ELR (cell line): ENCODE measurements at places on chromosomes 3 and 15.

GRCh38 chr3:187327845-187328244, 36.3 kb upstream of the MASP1 start:
- no peak for DNase-seq

DNA sequence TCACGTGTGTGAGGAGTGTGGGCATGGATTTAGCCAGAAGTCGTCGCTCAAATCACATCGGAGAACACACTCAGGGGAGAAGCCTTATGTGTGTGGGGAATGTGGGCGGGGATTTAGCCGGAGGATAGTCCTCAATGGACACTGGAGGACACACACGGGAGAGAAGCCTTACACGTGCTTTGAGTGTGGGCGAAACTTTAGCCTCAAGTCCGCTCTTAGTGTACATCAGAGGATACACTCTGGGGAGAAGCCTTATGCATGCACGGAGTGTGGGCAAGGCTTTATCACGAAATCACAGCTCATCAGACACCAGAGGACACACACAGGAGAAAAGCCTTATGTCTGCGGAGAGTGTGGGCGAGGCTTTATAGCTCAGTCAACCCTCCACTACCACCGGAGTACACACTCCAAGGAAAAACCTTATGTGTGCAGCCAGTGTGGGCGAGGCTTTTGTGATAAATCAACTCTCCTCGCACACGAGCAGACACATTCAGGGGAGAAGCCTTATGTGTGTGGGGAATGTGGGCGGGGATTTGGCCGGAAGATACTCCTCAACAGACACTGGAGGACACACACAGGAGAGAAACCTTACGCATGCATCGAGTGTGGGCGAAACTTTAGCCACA, 28.1 kb downstream of the ZNF589 start:
- DNase-seq: no peak

DNA sequence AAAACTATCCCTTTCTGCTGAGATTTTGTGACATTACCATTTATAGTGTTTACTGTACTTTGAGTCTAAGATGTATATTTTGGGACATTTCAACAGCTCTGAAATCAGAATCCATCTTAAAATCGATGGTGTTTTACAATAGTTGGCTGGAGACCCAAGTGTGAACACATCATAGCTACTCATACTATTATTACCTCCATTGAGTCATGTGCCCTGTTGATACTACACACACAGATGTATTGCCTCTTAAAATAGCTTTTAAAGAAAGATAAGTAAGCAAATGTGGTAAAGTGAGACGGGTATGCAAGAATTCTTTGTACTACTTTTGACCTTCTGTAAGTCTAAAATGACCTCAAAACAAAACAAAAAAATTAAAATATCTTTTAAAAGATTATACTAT, 6.7 kb downstream of the LMOD3 start:
- peak; percentile 52 for DNase-seq

GRCh38 chr3:18424729-18425640, at the start of gene SATB1:
Gene SATB1 (minus strand): TSS chr3:18425339. CDS start chr3:18420967, 4,372 bp downstream.
- peak; percentile 46 for DNase-seq

DNA sequence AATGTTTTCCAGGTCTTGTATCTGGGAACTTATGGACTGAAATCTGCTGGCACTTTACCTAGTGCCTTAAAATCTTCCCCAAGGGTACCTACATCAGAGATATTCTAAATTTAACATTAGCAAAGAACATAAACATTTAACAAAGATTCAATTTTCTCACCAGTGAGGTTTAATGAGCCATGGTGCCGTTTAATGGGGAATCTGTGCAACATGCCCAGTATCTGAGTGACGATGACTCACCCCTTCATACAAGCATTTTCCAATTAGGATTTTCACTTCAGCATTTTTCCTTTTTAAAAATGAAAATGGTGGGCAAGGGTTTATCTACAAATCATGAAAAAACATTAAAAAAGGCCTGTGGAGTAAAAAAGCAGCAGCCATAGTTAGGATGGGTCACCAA, 189.4 kb downstream of the SLC9A9 start:
- no peak for DNase-seq
